GDM1 (cell line): ENCODE measurements at places on chromosomes 16 and 17.
A peak's percentile ranks its signal among the peaks of the same experiment; 100 is the strongest.

- DNase-seq, result peak; percentile 23
These were observed 717 bp upstream of the CNP start for GRCh38 chr17:41965694-41966462.

DNA sequence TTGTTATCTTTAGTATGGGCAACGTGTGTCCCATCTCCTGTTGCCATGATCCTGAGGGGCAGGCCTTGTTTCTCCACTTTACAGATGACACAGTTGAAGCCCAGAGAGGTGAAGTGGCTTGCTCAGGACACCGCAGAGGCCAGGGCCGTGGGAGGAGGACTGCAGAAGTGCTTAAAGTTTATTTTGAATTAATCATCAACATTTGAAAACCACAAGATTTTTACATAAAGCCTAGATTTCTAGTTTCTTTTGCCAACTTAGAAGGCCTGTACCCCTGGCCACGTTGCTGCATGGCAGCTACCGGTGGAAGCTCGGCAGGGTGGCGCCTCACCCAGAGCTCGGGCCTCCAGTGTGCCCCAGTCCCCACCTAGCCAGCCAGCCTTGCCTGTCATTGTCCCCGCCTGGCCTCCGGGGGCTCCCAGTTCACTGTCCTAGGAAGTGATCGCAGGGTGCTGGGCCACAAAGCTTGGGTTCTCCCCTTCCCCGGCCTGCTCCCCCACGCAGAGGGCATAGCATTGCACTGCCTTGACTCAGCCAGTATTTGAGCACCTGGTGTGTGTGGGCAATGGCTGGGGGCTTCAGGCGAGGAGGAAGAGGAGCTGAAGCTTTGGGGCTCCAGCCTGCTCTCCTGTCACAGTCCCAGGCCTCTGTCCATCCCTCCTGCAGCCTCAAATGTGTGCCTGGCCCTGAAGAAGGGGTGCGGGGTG, 14.8 kb upstream of the ADCY7 start:
- no peak for DNase-seq

GRCh38 chr17:58120195-58120822, 27.9 kb upstream of the OR4D1 start:
- peak; percentile 14 for DNase-seq

GRCh38 chr17:65154770-65155589, 17.8 kb downstream of the RGS9 start:
- DNase-seq, result peak; percentile 83
